Esophagus squamous epithelium (tissue), 5 donors: ENCODE measurements at places on chromosomes 5 and 9.

DNA sequence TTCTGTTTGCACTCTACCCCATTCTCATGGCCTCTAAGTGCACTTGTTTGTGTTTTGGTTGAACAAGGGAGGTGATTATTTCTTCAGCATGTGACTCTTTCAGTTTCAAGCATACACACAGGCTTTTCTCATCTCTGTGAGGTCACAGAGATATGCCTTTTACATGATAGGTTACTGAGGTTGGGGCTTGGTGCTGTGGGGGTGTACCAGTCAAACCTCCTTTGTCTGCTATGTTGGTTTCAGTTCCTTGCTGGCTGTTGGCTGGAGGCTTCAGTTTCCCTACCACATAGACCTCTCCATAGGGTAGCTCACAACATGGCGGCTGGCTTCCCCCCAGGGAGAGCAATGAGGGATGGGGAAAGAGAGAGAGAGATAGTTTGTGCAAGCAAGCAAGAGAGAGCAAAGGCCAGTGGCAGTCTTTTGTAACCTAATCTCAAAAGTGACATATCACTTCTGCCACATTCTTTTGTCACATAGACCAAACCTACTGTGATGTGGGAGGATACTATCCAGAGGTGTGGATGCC, 96.7 kb upstream of the SEMA6A start:
- no peak for DNase-seq

DNA sequence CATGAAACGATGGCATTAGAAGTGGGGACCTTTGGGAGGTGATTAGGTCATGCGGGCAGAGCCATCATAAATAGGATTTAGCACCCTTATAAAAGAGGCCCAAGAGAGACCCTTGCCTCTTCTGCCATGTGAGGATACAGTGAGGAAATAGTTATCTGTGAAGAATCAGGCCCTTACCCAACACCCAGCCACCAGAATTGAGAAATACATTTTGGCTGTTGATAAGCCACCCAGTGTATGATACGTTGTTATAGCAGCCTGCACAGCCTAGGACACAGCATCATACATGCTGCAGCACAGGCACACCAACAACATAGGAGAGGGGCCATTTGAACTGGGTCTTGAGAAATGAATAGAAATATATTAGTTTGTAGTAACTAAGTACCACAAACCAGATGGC, 8.0 kb upstream of the MAMDC2 start:
- no peak for DNase-seq

DNA sequence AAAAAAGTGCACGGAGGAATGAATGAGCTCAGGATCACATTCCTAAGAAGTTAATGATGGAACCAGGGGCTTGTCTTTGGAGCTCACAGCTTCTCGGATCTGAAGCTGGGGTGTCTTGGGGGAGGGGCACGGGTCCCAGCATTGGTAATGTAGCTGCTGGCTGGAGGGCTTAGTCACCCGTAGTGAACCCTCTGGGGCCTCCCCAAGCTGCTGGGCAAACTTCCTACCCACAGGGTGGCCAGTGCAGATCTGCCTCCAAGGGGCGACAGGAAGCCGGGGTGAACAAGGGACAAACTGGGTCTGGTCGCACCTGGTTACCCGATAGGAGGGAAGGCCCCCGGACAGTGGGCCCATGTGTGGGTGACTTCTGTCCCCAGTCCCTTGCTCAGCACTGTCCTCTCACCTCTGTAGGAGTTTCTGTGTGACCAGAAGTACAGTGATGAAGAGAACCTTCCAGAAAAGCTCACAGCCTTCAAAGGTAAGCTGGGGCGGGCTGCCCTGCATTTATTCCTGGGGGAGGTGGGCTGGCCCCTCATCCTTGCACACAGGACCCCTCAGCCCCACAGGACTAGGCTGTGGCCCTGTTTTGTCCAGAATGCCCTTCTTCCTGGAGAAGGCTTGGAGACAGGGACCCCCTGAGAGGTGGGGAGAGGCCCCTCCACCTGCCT, 14.1 kb upstream of the NUP214 start:
- DNase-seq, result no peak

GRCh38 chr9:136328011-136328621, 777 bp downstream of the GPSM1 start:
- no peak for DNase-seq

DNA sequence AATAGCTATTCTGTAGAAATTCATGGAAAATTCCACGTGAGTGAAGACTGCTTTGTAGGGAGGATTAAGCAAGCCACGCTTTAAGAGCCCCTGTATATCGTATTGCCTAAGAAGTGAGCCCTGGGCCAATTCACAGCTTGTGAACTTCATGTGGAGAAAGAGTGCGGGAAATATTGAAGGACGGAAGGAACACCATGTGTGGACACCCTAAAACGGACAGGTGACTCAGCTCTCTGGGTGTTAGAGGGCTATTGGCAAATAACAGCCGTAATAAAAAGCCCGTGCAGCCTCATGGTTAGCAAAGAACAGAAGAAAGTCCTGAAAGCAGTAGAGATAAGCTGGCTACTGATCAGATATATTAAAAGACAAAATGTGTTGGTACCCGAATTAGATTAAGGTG, 26.4 kb downstream of the ZNF366 start:
- no peak for DNase-seq

- no peak for DNase-seq
Measured at GRCh38 chr5:10649666-10650380, 86.0 kb downstream of the ANKRD33B start.
